Activated CD4-positive, alpha-beta T cell treated with anti-CD3 and anti-CD28 coated beads, Interleukin-2, Interleukin-6, amounts not matched to agents 100 ng/mL and 50 ng/mL, durations not matched to agents 16 hours and 8 hours (primary cell): ENCODE measurements at places on chromosomes 16 and 17.

- DNase-seq = no peak
Observed at GRCh38 chr17:49926886-49927285, 42.1 kb upstream of the DLX4 start.

DNA sequence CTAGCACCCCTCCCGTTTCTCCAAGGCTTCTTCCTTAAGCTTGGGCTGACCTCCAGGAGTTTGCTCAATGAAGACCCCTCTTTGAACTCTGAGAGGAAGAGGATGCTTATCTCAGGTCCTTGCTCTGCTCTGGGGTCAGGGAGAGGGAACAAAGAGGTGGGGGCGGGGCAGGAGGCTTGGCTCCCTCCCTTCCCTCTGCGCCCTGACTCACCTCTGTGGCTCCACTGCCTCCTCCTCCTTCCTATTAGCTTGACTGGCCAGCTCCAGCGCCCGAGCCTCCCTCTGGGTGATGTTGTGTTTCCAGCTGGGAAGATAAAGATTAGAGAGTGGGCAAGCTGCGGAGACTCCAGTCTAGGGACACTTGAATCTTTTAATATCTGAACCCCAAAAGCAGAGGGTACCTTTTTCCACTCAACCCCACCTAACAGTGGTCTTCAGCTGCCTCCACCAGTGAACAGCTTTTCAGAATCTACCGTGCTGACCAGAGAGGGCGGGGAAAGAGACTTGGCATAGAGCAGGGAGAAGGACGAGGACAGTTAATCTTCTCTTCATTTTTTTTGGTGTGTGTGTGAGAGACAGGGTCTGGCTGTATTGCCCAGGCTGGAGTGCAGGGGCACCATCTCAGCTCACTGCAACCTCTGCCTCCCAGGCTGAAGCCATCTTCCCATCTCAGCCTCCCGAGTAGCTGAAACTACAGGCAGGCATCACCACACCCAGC, 6.7 kb downstream of the GIP start:
- DNase-seq = no peak

DNA sequence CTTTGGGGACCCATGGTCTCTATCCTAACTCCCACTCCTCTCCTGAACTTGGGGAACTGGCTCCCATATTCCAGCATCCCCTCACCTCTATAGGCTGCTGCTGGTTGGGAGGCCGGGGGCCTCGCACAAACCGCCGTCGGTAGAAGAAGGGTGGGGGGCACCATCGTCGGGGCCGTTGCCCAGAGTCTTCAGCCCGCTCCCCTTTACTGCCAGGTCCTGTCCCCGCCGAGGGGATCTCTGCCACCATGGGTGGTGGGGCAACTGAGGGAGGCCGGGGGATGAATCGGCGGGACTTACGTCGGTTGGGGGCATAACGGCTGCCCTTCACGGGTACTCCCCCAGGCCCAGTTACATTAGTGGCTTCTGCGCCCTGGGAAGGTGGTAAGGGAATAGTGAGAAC, 4.3 kb downstream of the YBX2 start:
- no peak for DNase-seq

GRCh38 chr17:32757963-32758362, 119.0 kb downstream of the MYO1D start:
- DNase-seq = no peak

DNA sequence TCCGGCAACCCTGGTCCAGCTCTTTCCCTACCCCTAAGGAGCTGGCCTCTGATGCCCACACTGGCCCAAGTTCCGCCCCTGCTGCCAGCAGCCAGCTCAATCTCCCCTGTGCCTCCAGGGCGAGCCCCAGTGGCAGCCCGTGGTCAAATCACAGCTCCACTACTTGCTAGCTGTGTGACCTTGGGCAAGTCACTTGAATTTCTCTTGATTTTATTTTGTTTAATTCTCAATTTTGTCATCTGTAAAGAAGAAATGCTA, 10.3 kb downstream of the CASKIN2 start:
- no peak for DNase-seq

GRCh38 chr16:83887080-83887479, 11.8 kb upstream of the MLYCD start:
- no peak for DNase-seq

DNA sequence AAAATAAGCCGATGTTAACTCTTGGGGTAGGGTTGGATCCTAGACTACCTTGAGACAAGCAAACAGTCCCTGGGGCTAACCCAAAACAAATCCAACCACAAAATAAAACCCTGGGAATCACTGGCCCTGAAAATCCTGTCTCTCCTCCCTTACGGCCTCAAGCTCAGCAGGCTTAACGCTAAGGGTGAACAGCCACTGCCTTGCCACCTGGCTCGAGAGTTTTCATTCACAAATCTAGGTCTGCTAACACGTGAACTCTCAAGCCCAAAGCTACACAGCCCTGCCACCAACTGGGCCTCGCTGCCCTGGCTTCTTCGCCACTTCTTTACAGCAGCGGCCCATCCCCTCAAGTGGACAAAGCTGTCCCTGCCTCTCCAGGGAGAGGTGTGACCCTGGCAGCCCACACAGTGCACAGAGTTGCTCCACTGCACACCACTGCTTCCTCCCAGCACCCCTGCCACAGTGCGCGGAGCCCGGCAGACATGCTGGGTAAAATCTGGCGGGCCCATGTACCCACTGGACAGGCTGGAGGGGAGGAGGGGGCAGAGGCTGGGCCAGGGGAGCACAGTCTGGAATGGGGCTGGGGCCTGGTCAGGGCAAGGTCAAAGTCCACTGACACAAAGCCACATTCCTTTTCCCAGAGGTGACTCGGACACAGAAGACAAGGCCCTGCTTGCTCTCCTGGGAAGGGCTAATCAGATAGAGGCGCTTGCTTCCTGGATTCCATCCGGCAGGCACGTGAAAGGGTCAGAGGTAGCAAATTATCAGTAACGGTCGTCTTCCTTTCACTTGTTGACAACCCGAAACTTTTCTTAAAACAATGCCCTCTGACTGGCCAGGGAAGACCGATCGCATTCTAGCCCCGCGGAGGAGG, 996 bp downstream of the PCYT2 start:
- DNase-seq = no peak

- DNase-seq = no peak
Observed at GRCh38 chr17:75003070-75003956, 9.2 kb upstream of the MRPL58 start.

GRCh38 chr16:50271148-50272041, 5.0 kb downstream of the ADCY7 start:
- no peak for DNase-seq

DNA sequence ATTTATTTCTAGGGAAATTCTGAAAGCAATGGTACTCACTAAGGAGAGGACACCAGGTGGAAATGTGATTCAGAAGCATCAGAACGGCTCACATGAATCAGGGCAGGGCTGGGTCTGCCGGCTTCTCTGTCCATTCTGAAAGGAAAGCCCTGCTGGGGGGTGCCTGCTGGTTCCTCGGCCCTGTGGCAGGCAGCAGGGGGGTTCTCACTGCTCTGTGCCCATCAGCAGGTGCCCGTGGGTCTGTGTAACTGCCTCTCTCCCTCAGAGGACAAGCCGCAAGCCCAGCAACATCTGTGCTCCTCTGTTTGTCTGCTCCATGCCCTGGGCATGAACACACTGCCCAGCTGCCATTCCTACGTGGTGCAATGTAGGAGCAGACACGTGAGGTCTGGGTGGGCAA, 74.9 kb upstream of the ZNF423 start:
- DNase-seq = no peak

GRCh38 chr17:74132354-74132753, 71.1 kb upstream of the RPL38 start:
- no peak for DNase-seq

GRCh38 chr16:6081320-6081976, 983.9 kb upstream of the EEF2KMT start:
- peak; percentile 40 for DNase-seq

DNA sequence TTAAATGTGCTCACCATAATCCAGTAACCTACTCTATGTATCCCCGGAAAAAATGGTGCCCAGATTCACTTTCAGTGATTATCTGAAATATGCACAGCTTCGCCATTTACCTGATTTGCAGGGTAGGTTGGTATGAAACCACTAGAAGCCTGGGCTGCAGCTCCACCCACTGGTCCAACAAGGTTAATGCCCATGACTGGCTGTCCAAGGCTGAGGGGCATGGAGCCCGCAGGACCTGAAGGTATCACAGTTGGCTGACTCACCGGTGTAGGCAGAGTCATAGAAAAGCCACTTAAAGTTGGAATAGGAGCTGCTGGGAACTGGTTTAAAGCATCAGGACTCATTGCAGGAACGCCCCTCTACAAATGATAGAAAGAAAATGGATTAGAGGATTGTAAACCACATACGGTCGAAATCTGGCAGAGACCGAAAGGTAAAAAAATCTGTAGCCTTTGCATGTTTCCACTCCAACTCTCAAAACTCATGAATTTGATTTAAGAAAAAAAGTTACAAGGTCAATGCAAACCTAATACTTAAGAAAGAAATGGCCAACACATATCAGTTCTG, 38.6 kb downstream of the SYNRG start:
- DNase-seq = peak; percentile 42

DNA sequence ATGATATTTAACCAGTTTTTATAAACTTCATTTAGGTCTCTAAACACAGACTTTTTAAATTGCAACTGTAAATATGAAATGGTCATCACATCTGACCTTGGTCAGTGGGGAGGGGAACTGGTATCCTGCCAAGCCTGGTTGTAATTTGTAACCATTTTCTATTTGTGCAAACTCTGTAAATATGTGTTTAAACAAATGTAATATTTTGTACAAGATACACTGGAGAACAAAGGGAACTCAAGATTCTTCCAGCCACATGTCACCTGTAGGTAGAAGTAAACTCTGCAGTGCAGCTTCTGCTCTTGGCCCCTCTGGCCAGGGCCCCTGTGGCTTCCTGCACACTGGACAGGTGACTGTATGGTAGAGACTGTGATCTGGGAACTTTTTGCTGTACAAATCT, 35.8 kb downstream of the AKAP1 start:
- DNase-seq = no peak

GRCh38 chr17:72268431-72268830, 147.6 kb downstream of the SOX9 start:
- no peak for DNase-seq
